ENCODE measurements at places on chromosomes 3 and 15.

DNA sequence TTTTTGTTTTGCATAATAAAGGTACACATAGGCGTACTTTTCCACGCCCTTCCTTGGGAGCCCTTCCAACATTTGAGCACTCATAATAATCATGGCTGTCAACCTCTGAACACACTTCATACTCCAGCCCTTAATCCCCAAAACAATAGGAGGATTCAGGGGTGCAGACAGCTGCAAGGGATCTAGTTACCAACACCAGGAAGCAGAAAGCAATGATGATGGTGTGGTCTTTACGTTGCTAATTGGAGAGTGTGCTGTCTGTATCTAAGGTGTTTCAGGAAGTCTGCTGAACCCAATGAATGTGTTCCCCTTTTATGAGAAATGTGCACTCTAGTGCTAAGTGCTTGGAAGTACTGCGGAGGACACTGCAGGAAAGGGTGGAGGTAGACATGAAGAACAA, 60.3 kb upstream of the PDZRN3 start:
- no peak for DNase-seq

GRCh38 chr3:194023501-194024280, 112.3 kb upstream of the HES1 start:
- DNase-seq, result no peak

GRCh38 chr3:99330281-99330680, 308.1 kb upstream of the COL8A1 start:
- no peak for DNase-seq

- DNase-seq, result no peak
These were observed 25.9 kb downstream of the SCN5A start for GRCh38 chr3:38623539-38623938.

DNA sequence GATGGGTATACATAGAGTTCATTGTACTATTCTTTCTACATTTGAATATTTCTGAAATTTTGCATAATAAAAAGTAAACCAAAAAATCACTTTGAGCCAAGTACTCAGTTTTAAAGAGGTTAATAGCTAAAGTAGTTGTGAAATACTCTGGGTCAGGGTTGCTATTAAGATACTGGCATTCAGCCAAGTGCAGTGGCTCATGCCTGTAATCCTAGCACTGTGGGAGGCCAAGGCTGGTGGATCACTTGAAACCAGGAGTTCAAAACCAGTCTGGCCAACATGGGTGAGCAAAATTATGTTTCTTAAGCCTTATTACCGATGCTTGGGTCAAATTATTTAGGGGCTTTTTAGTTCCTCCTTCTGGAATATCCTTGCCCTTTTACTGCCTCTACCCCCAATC, 122.0 kb upstream of the MELTF start:
- DNase-seq, result no peak

DNA sequence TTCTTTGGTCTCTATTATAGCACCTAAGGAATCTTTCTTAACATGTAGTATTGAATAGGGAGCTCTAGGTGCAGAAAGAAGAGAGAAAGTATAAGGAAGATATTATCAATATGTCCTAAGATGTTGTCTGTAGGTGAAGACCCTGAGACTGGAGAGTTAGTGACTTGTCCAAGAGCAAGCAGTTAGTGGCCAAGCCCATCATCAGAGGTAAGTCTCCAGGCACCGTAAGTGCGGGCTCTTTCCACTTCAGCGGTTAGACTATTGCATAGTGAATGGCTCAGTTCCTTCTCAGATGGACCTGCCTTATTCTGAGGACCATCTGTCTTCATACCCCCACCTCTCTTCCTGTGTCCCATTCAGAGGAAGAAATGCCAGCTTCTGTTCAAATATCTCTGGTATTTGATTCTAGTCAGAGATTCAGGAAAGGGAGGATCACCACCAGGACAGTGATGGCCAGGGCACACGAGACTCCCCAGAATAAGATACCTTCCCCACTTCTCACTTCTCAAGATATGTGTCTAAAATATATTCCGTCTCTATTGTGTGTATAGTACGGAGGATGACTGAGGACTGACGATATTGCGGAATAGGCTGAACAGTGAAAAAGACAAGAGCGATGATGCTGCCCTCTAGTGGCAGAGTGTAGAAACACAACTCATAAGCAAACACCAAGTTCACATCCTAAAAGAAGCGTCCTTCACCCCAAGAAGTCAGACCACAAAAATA, 19.1 kb upstream of the ADGRG7 start:
- no peak for DNase-seq

GRCh38 chr3:57041674-57042073, 18.8 kb upstream of the SPATA12 start:
- no peak for DNase-seq

GRCh38 chr3:47314056-47314764, 31.5 kb downstream of the KLHL18 start:
- DNase-seq, result no peak

DNA sequence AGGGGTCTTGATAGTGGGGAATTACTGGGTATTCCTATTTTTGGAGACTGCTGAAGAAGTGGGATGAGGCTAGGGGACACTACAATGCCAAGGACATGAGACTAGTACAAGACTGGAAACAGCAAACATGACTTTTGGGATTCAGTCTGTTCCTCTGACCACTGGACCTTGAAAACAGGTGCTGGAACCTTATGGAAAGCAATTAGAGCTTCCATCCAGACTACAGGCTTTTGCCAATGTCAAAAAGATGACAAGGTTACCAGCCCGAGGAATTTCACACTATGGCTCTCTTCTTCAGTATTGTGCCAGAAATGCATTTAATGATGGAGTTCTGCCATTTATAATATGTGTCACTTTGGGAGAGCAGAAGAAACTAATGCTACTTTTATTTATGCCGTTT, 282.6 kb downstream of the GAP43 start:
- DNase-seq, result no peak

DNA sequence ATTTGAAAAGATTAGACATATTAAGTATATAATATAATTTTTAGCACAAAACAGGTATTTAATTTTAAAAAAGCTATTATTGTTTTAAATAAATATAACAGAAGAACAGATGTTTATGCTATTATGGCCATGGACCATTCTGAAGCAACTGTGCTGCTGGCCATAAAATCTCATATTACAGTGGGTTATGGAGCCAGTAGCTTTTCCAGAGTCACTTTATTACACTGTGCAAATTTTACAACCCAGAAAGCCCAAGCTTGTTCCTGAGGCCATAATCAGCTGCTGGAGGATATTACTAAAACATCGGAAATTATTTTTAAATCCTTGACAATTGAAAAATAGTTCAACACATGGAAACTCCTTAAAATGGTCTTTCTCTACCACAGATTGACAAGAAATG, 557.3 kb upstream of the KCNMB2 start:
- DNase-seq, result no peak

- peak; percentile 16 for DNase-seq
These were observed 8.7 kb upstream of the CAMK1 start for GRCh38 chr3:9778143-9779074.

DNA sequence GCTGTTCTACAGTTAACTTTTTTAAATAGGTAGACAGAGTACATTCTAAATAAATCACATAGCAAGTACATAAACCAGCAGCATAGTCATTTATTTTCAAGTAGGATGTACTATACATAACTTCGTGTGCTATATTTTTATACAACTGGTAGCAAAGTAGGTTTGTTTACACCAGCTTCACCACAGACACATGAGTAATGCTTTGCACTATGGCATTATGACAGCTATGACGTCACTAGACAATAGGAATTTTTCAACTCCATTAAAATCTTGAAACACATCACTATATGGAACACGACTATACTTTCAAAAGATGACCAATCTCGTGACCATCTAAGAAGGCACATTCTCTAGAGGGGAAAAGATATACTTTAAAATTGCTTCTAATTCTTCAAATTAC, 3.5 kb downstream of the TEX55 start:
- DNase-seq, result no peak

DNA sequence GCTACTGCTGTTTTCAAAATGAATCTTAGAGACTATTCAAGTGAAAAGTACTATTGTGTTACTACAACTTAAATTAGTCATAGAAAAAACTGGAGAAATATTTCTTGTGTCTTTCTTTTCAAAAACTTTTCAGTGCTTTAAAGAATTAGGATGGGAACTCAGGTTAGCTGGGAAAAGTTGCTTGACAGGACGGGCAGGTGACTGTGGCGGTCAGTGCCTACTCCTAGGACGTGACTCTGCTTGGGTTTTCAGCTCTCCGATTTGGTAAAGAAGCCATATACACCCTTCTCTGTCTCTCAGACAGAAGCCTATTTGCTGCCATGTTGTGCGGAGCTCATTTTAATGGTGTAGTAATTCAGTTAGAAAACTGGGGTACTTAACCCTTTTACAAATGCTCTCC, 89.8 kb upstream of the CACNA2D3 start:
- no peak for DNase-seq
